ENCODE measurements at places on chromosomes 3 and 15. TPM values are rescaled to one million over a fixed set of nuclear protein-coding genes. Genes with fewer than 3 reads are reported as not detected.

RASL12 gene
- 0.69 TPM for total RNA-seq

ULK4 gene
- total RNA-seq: 10.2 TPM

NTRK3 gene
- 6.4 TPM for total RNA-seq

KBTBD13 gene
- total RNA-seq: not detected

GRCh38 chr3:194517333-194517732, 30.5 kb upstream of the ATP13A3 start:
- no peak for DNase-seq

DNA sequence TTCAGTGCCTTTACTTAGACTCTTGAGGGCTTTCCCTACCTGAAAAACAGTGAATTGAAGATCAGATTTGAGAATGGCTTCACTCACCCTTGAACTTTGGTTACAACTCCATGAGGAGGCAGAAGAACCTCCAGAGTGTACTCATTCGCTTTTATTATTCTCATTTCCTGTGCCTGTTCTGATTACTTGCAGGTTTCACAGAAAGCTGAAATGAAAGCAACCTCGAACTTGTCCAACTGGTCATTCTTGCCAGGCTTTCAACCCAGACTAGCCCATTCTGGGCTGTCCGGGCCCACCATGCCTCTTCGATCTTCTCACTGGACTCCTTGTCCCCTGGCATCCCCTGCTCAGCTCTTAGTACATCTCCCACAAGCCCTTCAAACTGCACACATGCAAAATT, 20.2 kb upstream of the THUMPD3 start:
- DNase-seq: no peak

GRCh38 chr3:99965077-99965476, 147.4 kb downstream of the CMSS1 start:
- no peak for DNase-seq

GADL1 gene
- total RNA-seq: not detected

SPINT1 gene
- 28.6 TPM for total RNA-seq

DNA sequence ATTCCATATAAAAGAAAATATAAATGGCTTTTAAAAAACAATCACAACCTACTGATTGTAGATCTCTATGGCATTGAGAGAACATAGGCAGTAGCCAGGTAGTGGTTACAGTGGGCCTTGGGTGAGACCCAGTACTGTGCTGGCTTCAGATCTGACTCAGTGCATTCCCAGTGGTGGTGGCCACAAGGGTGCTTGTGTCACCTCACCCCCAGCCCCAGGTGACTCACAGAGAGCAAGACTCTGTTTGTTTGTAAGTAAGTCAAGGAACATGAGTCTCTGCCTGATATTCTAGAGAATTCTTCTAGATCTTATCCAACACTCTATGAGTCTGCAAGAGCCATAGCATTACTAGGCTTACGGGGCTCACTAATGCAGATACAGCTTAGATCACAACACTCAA, 118.8 kb upstream of the AZI2 start:
- DNase-seq: no peak

- no peak for DNase-seq
These were observed 5.7 kb downstream of the FURIN start for GRCh38 chr15:90873998-90874605.

CATSPER2 gene
- total RNA-seq: 1.9 TPM

DNA sequence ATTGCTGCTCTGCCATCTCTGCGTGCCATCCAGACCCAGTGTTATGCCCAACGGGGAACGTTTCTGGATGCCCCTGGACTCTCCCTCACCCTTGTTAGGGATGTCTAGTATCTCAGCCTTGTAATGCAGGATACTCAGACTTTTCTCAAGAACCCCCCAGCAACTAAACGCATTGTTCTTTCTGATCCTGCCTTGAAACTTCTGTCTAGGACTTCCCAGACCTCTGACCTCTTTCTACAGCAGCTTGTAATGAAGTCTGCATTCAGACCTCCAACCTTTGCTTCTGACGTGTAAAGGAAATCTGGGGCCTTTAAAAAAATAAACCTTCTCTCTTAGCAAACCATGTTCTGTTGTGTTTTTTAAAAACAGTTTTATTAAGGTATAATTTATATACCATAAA, 139.5 kb downstream of the KCNAB1 start:
- no peak for DNase-seq

MUSTN1 gene
- total RNA-seq: 1.1 TPM

- DNase-seq: no peak
These were observed 241.0 kb downstream of the NSUN3 start for GRCh38 chr3:94303897-94304296.

DNA sequence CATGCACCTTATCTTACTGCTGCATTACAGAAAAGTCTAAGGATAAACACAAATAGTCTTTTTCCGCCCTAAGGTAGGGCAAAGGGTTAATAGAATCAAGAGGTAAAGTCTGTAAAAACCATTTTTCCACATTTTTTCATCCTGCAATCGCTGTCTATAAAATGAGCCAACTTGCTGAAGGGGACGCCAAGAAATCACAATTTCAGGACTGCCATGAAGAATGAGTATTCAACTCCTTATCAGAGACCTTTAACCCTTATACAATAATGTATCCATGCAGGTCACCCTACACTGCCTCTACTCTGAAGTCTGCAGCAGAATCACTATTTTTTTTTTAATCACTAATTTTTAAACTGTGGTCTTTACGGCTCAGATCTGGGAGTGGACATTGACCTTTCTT, 1.1 kb upstream of the DNAJC13 start:
- no peak for DNase-seq

DNA sequence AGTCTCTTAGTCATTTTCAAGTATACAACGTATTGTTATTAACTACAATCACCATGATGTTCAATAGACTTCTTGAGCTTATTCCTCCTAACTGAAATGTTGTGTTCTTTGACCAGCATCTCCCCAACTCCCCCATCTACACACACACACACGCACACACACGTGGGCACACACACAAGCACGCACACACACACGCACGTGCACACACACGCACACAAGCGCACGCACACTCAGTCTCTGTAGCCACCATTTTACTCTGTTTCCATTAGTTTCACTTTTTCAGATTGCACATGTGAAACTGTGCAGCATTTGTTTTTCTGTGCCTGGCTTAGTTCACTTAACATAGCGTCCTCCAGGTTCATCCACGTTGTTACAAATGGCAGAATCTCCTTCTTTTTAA, 247.0 kb downstream of the XXYLT1 start:
- no peak for DNase-seq

- DNase-seq: no peak
These were observed 512.9 kb downstream of the MCTP2 start for GRCh38 chr15:94744080-94744793.

LRRC3B gene
- total RNA-seq: 3.6 TPM

- no peak for DNase-seq
These were observed 247.8 kb upstream of the ALCAM start for GRCh38 chr3:105118905-105119304.

C3orf49 gene
- not detected for total RNA-seq

DNA sequence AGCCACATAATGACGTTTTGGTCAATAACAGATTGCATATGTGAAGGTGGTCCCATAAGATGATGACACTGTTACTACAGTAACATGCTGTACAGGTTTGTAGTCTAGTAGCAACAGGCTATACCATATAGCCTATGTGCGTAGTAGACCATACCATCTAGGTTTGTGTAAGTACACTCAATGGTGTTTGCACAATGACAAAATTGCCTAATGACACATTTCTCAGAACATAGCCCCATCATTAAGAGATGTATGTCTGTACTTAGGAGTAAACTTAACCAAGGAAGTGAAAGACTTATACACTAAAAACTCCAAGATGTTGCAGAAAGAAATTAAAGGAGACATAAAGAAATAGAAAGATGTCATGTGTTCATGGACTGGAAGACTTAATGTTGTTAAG, 66.2 kb downstream of the RPLP1 start:
- no peak for DNase-seq

DNA sequence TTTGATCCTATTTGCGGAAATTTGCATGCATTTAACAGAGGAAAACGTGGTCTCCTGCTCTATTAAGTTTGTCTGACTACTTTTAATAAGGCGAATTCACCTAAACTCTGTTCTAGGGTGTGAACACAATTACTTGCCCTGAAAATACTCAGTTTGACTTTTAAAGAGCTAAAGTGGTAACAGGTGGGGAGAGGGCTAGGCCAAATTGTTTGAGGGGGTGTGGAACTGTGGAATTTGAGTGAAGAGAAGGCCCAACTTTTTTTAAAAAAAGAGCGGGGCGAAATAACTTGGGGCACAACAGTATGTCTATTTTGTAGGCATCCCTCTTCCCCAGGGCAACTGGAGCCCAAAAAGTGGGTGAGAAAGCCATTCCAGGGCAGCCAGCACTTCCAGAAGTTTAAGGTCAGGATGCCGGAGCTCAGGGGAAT, 580 bp upstream of the FXR1 start:
- no peak for DNase-seq

CCDC9B gene
- 0.92 TPM for total RNA-seq

LRRC31 gene
- total RNA-seq: 0.23 TPM

CPEB1 gene
- total RNA-seq: not detected

P2RY13 gene
- total RNA-seq: not detected

GRCh38 chr3:183444748-183445147, 16.3 kb upstream of the MCF2L2 start:
- DNase-seq: no peak

- no peak for DNase-seq
These were observed 5.5 kb upstream of the TIMMDC1 start for GRCh38 chr3:119492810-119493209.

DNA sequence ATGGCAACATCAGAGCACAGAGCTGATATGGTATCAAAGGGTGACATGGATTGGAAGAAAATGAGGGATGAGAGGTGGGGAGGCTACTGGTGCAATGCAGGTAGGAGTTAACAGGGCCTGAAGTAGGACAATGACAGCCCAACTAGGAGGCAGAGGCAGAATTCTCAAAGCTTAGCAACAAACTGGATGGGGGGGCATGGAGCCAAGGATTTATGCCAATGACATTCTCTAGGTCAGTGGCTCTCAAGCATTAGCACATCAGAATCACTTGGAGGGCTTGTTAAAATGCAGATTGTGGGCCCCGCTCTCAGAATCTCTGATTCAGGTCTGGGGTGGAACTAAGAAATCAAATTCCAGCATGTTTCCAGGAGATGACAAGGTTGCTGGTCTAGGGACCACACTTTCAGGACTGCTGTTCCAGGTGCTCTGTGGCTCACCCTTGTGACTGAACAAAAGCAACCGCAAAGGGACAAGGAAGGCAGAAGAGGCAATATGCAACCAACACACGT, 98.0 kb upstream of the TNIK start:
- DNase-seq: no peak

DNA sequence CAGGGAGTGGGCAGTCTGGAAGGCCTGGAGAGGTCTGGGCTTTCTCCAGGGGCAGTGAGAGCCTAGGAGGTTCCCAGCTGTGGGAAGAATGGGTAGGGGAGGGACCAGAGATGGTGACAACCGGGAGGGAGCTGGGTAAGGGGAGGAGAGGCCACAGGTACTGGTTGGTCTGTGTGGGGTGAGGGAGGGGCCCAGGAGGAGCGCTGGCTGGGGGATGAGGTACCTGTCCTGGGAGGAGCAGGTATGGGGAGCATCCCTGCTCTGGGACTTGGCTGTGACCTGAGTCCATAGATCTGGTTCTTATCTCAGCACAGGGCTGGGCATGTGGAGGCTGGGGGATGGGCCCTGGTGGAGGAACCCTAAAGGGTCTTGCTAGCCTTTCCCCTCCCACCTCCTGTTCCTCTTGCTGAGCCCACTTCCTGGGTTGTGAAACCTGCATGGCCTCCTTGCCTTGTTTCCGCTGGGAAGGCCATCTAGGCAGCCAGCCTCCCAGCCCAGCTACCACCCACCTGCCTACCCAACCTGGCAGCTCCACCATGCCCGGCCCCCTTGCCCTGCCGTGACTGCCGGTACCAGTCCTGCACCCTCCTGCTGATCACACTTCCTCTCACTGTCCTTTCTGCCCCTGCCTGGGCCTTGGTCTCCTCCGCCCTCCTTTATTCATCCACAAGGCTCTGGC, 11.0 kb downstream of the PRKCD start:
- DNase-seq: no peak

GRCh38 chr3:83096-83495, 113.5 kb upstream of the CHL1 start:
- no peak for DNase-seq

GOLGA6D gene
- 1.2 TPM for total RNA-seq

SEMA5B gene
- total RNA-seq: 1.1 TPM

MCF2L2 gene
- 1.8 TPM for total RNA-seq

- DNase-seq: no peak
These were observed 52.4 kb downstream of the SETMAR start for GRCh38 chr3:4355401-4356219.

- no peak for DNase-seq
These were observed 19.9 kb upstream of the ALPK3 start for GRCh38 chr15:84797212-84797611.

- DNase-seq: no peak
These were observed 13.3 kb upstream of the OR5K1 start for GRCh38 chr3:98449606-98450193.

- DNase-seq: no peak
These were observed 13.9 kb downstream of the AADAC start for GRCh38 chr3:151827816-151828215.

FGD5 gene
- 294 TPM for total RNA-seq

GRCh38 chr3:179196098-179196497, 47.9 kb downstream of the PIK3CA start:
- no peak for DNase-seq

CNBP gene
- 192 TPM for total RNA-seq

GRCh38 chr15:39414201-39414600, 166.7 kb upstream of the THBS1 start:
- no peak for DNase-seq

DNA sequence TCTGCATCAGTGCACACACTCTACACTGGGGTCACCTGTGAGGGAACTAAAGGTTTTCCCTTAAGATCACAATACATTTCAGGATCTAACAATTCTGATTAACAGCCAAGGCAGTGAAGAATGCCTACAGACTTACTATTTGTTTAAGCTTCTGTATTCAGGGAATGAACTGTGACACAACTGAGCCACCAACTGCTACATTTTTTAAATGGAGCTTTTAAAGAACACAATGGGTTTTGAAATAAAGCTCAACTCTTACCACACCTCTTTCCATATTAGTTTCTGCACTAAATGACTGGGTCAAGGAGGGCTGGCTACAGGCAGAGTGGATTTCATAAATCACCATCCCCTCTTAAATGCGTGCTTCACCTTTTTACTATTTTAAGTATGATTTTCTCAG, 100.2 kb downstream of the TMCC1 start:
- no peak for DNase-seq

DNA sequence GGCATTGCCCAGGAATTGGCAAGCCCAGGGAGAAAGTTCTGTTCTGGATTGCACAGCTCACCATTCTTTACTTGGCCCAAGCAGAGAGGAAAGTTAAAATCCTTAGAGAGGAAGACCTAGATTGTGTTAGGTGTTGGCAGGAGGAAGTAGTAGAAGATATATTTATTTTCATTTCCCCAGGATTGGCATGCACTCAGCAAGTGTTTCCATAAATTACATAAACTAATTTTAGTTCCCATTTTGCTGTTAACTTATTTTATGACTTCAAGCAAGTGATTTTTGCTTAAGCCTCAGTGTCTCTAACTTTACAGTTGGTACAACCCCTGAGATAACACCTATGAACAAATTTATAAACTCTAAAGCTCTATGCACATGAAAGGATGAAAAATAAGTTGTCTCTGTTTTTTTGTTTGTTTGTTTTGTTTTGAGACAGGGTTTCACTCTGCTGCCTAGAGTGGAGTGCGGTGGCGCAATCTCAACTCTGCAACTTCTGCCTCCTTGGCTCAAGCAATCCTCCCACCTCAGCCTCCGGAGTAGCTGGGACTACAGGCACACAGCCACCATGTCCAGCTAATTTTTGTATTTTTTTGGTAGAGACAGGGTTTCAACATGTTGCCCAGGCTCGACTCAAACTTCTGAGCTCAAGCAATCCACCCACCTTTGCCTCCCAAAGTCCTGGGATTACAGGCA, 31.2 kb upstream of the TOP2B start:
- DNase-seq: no peak

MIX23 gene
- 33.2 TPM for total RNA-seq
